ENCODE measurements at places on chromosomes 5 and 9.

GRCh38 chr5:58760222-58760621 is 177.3 kb downstream of the RAB3C start:
- DNase-seq, result no peak

DNA sequence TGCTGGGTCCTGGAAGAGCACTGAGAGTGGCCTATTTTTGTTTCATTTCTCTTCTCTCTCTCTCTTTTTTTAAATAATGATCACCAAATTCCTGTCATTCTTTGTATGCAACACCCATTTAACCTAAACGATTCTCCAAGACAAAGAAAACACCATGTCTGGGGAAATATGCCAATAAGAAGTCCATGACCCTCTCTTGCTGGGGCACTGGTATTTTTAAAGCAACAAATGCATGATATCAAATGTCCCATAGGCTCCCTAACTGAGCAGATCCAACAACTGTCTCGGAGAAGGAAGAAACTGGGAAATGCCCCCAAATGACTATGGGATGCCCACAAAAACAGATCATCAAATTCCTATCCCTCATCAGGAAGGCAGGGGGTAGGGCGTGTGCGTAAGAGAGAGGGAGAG is 567.4 kb downstream of the CCDC171 start:
- DNase-seq, result no peak

- no peak for DNase-seq
Observed at GRCh38 chr5:179054876-179055275, 5.3 kb upstream of the ZNF354C start.

GRCh38 chr5:143456952-143457547 is 53.6 kb upstream of the NR3C1 start:
- peak; percentile 75 for DNase-seq

DNA sequence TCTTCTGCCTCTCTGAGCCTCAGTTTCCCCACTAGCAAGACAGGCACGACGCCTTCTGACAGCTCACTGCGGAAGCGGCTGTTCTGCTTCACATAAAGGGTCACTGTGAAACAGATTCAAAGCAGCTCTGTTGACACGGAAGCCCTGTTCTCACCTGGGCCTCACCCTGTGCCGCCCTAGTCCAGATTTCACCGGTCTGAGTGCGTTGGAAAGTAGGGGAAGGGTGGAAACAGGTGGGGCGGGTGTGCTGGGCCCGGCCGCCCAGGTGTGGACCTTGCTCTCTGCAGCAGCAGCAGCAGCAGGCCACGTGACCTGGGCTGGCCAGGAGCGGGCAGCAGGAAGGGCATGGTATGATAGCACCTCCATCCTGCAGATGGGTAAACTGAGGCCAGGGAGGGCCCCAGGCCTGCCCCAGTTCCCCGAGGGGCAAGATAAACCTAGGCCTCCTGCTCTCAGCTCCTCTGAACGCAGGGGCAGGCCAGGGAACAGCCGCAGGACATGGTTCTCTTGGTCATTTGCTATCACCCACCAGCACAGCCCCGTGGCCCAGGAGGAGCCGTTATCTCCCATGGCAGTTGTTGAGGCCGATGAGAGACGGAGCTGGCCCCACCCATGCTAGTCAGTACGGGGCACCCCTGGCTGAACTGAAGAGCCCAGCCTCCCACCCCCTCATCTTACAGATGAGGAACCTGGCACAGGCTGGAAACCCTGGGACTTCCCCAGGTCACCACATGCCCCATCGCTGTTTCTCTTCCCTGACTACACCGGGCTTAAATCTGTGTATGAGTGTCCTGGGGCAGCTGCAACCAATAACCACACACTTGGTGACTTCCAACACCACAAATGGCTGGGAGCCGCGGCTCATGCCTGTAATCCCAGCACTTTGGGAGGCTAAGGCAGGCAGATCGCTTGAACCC is 12.1 kb downstream of the PTGES2 start:
- DNase-seq, result no peak

GRCh38 chr5:80127116-80127552 is 92.0 kb downstream of the THBS4 start:
- DNase-seq, result no peak

DNA sequence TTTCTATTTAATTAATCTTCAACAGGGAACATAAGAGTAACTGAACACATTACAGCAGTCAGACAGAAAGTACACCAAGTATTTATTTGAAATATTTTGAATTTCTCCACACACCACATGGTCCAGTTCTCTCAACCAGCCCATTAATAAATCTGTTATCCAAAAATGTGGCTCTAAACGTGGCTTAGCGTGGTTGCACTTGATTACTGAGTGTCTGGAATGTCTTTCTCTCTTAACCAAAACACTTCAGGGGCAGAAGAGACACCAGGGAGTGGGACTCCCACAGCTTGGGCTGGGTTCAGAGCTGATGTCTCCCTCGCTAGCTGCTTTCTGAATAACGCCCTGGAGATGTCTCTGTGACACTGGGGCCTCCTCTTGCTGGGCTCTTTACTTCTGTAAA is 52.6 kb upstream of the FANCC start:
- DNase-seq, result no peak

- no peak for DNase-seq
Observed at GRCh38 chr5:137573376-137573775, 74.2 kb upstream of the SPOCK1 start.

DNA sequence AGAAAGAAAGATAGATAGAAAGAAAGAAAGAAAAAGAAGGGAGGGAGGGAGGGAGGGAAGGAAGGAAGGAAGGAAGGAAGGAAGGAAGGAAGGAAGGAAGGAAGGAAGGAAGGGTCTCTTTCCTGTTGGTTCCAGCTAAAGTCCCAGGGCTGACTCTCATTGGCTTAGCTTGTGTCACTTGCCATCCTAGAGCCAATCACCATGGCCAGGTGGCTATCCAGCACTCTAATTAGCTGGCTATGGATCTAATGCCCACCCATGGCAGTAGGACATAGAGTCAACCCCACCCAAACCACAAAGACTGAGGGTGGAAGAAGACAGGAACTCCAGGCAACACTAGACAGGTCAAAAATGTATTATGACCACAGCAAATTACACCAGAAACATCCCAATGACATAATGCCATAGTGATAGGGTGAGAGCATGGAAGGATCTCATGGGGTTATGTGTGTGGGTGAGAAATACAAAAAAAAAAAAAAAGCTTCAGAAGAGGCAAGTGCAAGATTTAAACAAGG is 10.8 kb upstream of the CPLX2 start:
- no peak for DNase-seq

DNA sequence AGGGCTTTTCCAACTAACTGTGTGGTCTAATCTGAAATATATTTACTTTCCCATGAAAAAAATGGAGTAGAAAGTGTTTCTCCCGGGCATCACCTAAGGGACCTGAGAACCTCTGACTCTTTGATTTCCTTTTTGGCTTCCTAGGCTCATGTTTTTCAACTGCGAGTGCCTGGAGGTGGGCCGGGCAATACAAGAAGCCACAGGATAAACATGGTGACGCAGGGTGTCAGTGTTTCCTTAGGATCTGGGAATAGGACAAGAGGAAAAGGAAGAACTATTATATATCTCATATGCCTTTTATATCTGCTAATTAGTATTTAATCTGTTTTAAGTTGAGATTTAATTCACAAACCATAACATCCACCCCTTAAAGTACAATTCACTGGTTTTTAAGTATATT is 11.4 kb upstream of the LECT2 start:
- no peak for DNase-seq

DNA sequence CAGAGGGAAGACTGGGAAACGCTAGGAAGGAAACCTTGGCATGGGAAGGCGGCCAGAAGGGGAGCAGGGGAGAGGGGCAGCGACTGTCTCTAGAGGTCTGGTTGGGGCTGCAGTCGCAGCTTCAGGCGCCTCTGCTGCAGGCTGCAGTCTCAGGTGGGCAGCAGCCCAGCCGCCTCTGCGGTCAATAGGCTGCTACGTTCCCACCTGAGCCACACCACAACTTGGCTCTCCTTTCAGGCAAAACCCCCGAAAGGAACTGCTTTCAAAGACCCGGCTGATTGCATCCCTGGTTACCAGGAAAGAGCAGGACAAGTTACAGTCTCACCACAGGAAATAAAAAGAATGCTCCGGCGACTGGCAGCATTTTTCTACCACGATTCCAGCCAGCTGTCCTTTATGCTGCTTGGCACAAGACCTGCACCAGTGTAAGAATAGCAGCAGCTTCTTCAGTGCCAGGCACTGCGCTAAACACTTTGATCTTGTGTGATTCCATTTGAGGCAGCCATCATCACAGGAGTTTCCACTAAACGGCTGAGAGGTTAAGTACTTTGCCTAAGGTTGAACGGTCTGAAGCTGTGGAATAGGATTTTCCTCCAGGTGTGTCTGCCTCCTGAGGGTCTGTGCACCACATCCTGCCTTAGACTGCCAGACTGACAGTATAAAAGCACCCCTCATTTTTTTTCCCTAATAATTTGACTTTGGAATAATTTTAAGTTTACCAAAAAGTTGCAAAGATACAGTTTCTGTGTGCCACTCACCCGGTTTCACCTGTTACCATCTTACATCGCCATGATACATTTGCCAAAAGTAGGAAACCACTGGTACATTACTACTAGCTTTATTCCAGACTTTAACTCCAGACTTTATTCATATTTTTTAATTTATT is 7.5 kb downstream of the RPS14 start:
- DNase-seq, result no peak

DNA sequence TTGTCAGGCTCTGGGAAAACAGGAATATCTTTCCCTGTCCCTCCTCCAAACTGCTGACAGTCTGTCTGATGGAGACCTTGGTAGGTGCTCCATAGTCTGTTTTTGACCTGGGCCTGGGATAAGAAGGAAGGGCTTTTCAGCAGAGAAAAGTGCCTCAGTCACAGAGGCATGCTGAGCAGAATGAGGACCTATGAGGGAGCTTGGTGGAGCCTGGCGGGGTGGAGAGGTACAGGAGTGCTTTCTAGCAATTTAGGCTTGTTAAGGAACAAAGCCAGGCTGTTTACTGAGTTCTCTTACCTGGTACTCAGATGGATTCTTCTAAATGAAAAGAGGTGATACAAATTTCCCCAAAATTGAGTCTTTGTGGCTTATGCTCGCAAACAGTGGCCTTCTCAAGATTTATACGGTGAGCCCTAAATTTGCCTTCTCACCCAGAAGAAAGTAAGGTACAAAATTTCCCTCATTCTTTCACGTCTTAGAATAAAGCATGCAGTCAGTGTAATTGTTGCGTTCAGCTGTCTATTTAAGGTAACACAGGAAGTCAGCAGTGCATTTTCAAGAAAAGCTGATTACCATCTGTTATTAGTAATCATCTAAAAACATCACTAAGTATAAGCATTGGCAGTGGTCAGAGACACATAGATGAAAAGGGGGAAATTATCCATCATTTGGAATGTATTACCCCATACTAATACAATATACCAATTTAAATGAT is 28.6 kb upstream of the IL13 start:
- DNase-seq, result no peak

GRCh38 chr5:124650147-124650561 is 96.3 kb downstream of the ZNF608 start:
- DNase-seq, result no peak

GRCh38 chr5:128711216-128711615 is 173.2 kb upstream of the FBN2 start:
- DNase-seq, result no peak

DNA sequence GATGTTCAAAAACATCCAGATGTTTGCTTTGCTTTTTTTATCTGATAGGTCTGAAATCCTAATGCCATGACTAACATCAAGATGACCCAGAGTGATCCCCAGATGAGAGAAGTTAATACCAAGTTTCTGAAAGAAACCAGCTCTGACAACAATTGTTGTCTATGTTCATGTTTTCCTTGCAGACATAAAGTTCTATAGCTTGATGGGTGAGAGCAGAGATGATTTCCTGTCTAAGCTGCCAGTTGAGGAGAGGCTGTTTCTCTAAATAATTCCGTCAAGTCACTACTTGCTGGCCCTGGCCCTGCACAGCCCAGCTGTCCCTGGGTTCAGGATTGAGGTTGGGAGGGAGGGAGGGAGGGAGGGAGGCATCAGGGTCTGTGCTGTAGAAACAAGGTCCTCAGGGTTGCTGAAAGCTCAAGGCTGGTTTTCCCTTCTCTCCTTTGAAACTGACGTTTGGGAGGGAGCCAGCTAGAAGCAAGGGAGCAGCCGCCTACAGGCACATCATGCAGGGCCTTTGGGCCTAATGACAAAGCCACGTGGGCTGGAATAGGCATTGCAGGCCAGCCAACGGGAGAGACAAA is 3.9 kb downstream of the SPARC start:
- no peak for DNase-seq

DNA sequence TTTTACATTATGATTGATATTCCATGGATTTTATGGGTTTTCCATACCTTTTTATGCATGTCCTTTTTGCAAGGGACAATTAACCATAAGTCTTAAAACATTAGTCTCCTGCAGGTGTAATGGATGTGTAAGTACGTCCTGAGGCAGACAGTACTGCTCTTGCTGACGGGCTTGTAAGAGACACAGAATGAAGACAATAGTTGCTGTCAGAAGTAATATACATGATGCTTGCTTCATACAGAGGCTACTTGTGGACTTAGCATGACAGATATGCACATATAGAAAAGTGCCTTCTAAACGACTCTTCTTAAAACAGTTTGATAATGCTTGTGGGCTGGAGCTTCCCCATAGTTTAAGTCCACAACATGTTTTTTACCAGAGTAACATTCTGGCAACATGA is 182.7 kb downstream of the SPATA31D1 start:
- no peak for DNase-seq
